ENCODE measurements at places on chromosomes 6 and 20.

DNA sequence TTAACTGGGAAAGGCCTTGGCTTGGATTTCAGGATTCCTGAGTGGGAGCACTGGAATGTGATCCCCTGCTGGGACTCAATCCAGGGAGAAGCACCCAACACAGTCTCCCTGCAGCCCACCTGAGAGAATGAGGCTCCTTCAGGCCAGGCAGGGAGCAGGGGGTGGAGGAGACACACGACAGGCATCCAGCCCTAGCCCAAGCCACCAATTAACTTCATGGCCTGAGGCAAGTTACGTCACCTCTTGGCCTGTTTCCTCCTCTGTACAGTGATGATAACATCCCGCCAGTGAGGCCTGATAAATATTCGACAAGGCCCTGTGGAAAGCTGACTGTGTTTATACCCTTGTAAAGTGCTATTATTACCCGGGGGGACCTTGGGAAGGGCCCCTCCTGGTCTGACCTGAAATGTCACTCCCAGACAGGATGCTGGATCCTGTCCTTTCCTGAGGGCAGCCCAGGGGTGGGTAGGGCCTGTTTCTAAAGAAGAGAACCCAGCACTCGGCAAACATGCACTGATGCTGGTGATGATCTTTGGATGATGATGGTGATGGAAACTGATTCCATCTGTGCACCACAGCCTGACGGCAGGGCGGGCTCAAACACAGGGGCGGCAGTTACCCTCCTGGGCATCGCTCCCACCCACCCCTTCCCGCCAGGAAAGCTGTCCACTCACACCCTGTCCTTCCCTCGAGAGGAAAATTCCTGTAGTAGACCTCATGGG lies 12.4 kb downstream of the FRS3 start:
- DNase-seq: peak; percentile 95

DNA sequence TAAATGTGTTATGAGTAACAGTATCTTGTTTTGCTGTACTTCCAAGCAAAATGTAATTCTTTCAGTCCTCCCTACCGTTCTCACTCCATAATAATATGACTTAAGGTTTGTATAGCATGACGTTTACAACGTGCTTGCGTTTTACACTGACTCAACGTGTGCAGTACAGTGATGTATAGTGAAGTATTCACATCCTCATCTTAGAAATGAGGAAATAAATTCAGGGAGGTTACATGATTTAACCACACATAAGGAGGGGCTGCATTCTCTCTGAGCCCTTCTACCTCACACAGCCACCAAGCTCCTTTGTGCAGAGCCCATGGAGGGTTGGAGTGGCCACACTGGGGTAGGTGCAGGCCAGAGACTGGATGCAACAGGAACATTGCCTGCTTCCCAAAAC lies 164.5 kb downstream of the MTHFD1L start:
- no peak for DNase-seq

- peak; percentile 43 for DNase-seq
Observed at GRCh38 chr6:111812060-111813038, 60.9 kb downstream of the FYN start.

DNA sequence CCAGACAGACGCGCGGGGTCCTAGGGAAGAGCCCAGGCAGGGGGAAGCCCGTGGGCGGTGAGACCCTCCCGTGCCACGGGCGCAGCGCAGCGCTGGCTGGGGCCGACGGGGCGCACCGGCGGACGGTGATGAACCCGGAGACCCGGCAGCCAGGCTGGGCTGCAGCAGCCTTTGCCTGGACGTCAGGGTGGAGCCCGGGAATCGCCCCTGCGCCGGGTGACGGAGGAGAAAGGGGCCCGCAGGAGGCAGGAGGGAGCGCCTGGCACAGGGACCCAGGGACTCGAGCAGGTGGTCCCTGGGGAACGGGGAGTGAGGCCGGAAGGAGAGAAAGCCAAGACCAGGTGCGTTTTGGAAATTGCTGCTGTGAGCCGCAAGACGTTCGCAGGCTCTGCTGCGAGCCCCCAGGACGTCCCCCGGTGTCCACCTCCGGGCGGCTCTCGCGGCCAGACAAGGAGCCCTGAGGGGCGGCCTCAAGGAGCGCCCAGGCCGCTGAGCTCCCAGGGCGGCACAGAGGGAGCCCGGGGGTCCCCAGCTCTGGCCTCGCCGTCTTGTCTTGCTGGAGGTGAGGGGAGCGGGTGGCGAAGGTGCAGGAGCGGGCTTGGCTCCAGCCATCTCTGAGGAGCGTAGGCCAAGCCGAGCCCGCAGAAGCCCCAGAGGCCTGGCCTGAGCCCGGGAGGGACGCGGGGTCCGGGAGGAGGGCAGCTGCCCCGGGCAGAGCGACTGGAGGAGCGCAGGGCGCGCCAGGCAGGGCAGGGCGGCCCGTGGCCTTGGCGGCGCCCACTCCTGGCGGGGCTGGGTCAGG lies 191.2 kb upstream of the PDE10A start:
- no peak for DNase-seq

- peak; percentile 61 for DNase-seq
Observed at GRCh38 chr6:125220712-125221111, 67.1 kb downstream of the TPD52L1 start.

- DNase-seq: no peak
Observed at GRCh38 chr6:167475947-167476346, 151.1 kb downstream of the TTLL2 start.

GRCh38 chr6:112429226-112429625 lies 82.1 kb downstream of the RFPL4B start:
- DNase-seq: peak; percentile 57

GRCh38 chr20:50445354-50446151 lies 64.6 kb upstream of the PTPN1 start:
- no peak for DNase-seq

- DNase-seq: no peak
Observed at GRCh38 chr20:6732001-6732447, 35.5 kb upstream of the BMP2 start.

- DNase-seq: no peak
Observed at GRCh38 chr6:91982559-91982958, 1395.7 kb upstream of the MAP3K7 start.

DNA sequence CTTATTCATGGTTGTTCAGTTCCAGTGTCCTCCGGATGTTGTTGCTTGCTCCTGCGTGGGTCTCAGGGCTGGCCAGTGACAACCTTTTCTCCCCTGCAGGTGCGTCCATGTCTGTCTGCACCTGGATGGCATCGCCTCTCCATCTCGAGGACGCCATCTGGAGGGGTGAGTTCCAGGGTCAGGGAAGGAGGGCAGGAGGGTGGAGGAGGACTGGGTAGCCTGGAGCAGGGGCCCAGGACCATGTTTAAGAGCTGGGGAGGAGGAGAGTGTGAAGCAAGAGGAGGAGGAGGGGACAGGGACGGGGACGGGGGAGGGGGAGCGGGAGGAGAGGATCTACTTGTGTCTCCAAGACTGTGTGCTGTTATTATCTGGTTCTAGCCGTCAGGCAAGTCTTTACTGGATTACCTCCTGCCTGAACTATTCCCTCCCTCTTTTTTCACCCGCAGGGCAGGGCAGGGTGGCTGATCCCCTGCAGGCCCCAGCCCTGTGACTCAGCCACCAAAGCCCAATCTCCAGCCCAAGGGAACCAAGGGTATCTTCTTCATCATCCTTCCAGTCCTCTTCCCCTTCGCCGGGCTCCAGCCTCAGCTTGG lies 32.2 kb upstream of the TULP1 start:
- no peak for DNase-seq

- no peak for DNase-seq
Observed at GRCh38 chr6:97275804-97276203, 7.2 kb downstream of the MMS22L start.

GRCh38 chr20:41072190-41072863 lies 43.7 kb downstream of the TOP1 start:
- DNase-seq: peak; percentile 94

DNA sequence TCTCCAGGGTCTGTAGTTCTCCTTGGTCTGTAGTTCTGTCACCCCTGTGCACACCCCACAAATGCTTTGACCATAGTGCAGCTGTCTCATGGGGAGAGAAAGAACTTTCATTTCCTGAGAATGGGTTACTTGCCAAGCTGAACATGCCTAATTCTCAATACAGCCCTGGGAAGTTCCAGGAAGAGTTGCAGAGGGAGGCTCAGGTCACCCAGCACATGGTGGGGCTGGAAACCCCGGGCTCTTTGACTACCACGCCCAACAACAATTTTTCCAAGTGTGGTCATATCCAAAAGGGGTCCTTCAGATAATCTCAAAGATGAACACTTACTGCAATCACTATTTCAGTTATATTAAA lies 2.2 kb upstream of the PTPRA start:
- DNase-seq: peak; percentile 27

DNA sequence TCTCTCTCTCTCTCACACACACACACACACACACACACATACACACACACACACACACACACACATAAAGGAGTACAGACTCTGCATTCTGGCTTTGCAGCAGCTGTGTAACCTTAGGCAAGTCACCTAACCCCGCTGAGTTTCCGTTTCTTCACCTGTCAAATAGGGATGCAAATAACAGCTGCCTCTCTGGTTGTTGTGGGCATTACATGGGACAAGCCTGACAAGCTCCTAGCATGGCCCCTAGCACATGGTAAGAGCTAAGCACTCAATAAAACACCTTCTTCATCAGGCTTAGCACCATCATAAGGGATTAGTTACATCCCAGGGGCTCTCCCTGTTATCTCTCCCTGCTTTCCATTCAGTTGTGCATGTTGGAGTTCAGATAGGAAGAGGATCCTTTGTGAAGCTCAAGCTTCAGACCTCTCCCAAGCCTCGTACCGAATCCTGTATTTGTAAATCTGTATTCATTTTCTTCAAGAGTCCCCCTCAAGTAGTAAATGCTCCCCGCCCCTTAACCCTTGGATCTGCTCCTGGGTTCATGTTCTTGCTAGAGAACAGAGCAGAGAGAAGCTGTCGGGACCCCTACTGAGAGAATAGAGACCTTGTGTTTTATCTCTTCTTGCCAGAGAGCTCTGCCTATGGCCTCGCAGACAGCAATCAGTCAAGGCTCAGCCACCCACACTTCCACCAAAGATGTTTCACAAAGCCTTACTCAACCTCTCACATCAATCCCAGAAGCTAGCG lies 2.2 kb downstream of the SLC13A3 start:
- DNase-seq: no peak

DNA sequence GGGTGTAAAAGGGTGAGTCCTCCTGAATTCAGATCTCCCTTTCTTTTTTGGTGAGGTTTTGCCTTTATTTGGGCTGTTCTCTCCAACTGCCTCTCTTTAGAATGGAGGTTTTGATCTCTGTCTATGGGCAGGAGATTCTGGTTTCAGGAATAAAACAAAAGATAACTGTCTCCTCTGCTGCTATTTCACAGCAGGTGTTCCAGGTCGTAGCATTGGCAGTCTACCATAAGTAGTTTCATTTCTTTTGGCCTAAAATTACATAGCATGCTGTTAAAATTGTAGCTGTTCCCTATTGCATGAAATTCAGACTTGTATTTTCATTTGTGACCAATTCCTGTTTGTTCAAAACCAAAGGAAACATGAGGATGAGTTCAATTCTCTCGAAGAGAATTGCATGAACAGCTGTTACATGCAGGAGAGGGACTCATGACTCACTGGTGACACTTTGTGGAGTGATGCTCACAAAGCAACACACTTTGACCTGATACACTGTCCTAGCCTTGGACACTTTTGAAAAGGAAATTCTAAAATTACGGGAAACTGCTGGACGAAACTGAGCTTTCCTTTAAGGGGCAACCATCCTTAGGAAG lies 76.8 kb upstream of the SIRPG start:
- peak; percentile 19 for DNase-seq

DNA sequence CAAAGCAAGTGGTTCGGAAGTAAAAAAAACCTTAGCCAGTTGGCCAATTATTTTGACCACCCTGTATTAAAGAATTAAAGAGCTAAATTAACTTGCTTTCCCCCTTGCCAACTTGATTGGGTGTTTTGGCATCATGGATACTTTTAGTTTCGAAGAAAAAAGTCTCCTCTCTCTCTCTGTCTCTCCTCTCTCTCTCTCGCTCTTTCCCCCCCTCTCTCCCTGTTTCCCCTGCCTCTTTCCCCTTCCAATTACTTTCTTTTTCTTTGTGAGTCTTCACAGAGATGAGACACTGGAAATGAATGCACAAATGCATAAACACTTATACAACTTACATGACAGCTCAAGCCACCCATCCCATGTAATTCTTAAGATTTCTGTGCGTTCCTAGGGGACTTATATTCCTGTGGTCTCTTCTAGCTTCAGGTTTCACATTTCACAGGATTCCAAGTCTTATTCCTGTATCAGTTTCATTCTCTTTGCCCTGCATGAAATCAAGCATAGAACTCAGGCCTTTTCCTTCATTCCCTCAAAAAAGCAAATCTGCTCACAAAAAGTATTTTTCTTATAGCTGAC lies 32.9 kb upstream of the EYA4 start:
- no peak for DNase-seq

GRCh38 chr6:53567701-53568100 lies 22.8 kb upstream of the GCLC start:
- no peak for DNase-seq

DNA sequence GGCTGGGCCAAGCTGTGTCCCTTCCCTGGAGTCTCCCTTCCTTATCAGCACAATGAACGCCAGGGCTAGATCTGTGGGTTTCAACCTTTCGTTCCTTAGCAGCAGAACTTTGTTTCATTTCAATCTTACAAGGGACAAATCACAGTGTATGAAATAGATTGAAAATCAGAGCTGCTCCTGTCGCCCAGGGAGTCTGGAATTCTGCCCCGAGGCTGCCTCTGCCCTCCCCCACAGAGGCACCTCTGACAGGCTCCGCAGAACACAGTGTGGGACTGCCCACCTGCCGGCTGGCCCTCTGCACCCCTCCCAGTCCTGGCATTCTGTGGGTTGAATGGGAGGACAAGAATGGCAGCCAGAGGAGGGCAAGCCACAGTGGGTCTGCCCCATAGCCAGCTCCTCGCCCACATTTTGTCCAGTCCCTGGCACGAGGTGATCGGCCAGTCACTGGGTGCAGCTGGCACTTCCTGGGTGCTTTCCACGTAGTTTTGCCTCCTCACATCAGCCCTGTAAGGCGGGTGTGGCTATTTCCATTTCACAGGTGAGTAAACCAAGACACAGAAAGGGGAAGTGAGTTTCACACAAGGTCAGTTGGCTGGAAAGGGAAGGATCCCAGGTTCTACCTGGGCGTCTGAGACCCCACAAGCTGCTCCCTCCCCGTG lies 26.1 kb downstream of the MANBAL start:
- DNase-seq: no peak

DNA sequence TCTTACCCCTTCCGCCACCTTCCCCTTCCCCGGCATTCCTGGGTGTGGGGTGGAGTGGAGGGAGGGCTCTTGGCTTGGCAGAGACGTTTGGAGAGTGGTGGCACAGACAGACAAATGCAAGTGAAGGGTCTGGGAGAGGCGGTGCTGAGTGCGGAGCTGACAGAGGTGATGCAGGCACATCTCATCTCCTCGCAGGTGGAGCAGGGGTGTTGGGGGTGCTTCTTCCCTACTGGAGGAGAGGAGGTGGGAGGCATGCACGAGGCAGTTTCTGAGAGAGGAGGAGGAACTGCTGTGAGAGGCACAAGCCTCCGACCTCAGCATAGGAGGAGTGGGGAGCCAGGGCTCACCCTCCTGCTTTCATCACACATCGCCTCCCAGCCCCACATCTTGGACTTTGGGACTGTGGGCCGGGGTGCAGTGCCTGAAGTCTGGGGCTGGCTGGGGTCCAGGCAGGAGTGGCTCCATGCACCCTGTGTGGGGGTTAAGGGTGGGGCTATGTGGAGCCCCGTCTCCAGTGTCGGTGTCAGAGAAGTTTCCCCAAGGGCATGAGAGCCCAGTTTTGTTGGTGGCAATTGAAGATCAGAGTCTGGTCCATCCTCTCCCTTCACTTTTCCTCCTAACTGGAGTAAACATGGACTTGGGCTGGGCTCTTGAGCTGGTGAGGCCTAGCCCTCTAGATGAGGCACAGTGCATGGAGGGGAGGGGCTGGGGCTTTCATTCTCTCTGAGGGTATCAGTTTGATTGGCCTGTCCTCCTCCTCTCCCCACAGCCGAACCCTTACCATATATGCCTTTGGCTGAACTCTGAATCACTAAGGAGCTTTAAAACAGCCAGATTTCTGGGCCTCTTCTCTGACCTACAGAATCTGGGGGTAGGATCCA lies 20.2 kb upstream of the SLC22A7 start:
- DNase-seq: peak; percentile 50
